ENCODE measurements at places on chromosomes 7 and 10. TPM values are rescaled to one million over a fixed set of nuclear protein-coding genes. Genes with fewer than 3 reads are reported as not detected.

The FGF8 gene
- total RNA-seq: 0.68 TPM

The KIAA1549 gene
- total RNA-seq: 19.9 TPM

The RARRES2 gene
- not detected for total RNA-seq

The KCNIP2 gene
- 5.5 TPM for total RNA-seq

The CLEC2L gene
- total RNA-seq: not detected

The SPDYE6 gene
- total RNA-seq: not detected

The IFT22 gene
- 17.4 TPM for total RNA-seq

The PALD1 gene
- 10.3 TPM for total RNA-seq

The ASB10 gene
- total RNA-seq: not detected

The CALML3 gene
- 0.18 TPM for total RNA-seq

The OR9A2 gene
- total RNA-seq: not detected

The LRMDA gene
- total RNA-seq: 18.5 TPM

The TMEM140 gene
- total RNA-seq: 6.1 TPM

The DCLRE1C gene
- total RNA-seq: 25.8 TPM

The STOX1 gene
- total RNA-seq: 8.5 TPM

The AKR1C4 gene
- total RNA-seq: 0.25 TPM

All from Caco-2 (cell line).